CD4-positive, CD25-positive, alpha-beta regulatory T cell (primary cell): ENCODE measurements at places on chromosomes 3 and 15. TPM values are rescaled to one million over a fixed set of nuclear protein-coding genes. Genes with fewer than 3 reads are reported as not detected.

DNA sequence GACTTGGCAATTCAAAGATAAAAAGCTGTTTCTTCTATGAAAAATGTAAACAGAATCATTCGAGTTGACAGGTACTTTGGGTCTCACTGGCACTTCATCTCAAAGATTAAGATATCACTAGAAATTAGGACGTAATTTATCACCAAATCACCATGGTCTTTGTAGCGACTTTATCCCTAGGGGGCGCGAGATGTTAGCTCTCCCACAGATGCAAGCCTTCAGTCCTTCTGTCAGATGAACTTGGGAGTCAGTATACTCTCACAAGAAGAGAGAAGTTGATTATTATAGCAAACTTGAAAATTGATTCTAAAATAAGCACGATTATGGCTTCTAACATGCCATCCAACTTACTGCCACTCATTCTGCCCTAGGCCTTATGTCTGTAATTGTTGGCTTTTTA lies 150.3 kb downstream of the ALCAM start:
- H3K27ac ChIP-seq: no peak overlapping the region
- H3K36me3 ChIP-seq: no peaks in the 10 kb centered on the region
- no peaks in the 10 kb centered on the region for H3K4me1 ChIP-seq
- DNase-seq: no peak
- no peaks in the 10 kb centered on the region for H3K27me3 ChIP-seq

GRCh38 chr3:194080913-194081800 lies 54.8 kb upstream of the HES1 start:
- H3K36me3 ChIP-seq: no peaks in the 10 kb centered on the region
- no peaks in the 10 kb centered on the region for H3K4me1 ChIP-seq
- no peak overlapping the region for H3K27ac ChIP-seq
- H3K4me3 ChIP-seq: no peak overlapping the region
- peaks cover 2% of the 10 kb centered on the region for H3K27me3 ChIP-seq
- no peak for DNase-seq

DNA sequence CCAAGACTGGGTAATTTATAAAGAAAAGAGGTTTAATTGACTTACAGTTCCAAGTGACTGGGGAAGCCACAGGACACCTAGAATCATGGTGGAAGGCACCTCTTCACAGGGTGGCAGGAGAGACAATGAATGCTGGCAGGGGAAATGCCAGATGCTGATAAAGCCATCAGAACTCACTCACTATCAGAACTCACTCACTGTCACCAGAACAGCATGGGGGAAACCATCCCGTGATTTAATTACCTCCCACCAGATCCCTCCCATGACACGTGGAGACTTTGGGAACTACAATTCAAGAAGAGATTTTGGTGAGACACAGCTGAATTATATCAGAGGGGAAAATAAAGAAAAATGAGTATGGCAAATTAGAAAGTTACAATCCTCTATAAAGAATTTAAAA lies 310.9 kb downstream of the BCHE start:
- no peaks in the 10 kb centered on the region for H3K27me3 ChIP-seq
- no peak overlapping the region for H3K4me3 ChIP-seq
- no peaks in the 10 kb centered on the region for H3K36me3 ChIP-seq
- no peaks in the 10 kb centered on the region for H3K4me1 ChIP-seq
- no peak for DNase-seq

Gene SLC22A13
- total RNA-seq: 0.76 TPM

DNA sequence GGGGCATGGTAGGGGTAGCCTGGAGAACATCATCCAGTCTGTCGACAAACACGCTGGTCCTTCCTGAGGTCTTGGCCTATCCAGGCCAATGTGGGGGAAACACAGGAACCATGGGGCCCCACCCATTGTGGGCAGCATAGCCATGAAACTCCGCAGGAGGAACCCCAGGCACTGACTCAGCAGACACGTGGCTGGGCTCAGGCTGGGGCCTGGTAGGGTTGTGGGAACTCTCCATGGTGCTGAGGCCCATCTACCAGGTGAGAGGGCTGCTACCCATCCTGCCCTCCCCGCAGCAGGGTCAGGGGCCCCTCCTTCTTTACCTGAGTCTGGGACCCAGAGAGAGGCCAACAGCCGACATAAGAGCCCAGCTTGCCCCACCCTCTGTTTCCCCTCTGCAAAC lies 22.6 kb upstream of the CACNA2D2 start:
- no peak for DNase-seq
- no peaks in the 10 kb centered on the region for H3K4me1 ChIP-seq
- no peak overlapping the region for H3K4me3 ChIP-seq
- H3K27ac ChIP-seq: no peak overlapping the region

Gene TGM5
- total RNA-seq: not detected

Gene STAC
- 0.62 TPM for total RNA-seq

- no peaks in the 10 kb centered on the region for H3K36me3 ChIP-seq
- no peak overlapping the region for H3K27ac ChIP-seq
- DNase-seq: peak; percentile 15
Measured at GRCh38 chr3:16048435-16049318, 125.8 kb upstream of the GALNT15 start.

- H3K27ac ChIP-seq: no peak overlapping the region
- no peak overlapping the region for H3K4me3 ChIP-seq
- no peaks in the 10 kb centered on the region for H3K27me3 ChIP-seq
- no peaks in the 10 kb centered on the region for H3K4me1 ChIP-seq
Measured at GRCh38 chr3:124428372-124429128, 301.7 kb upstream of the UMPS start.
